ENCODE measurements at places on chromosomes 5 and 9. TPM values are rescaled to one million over a fixed set of nuclear protein-coding genes. Genes with fewer than 3 reads are reported as not detected.

Gene ENTPD2
- total RNA-seq: 0.46 TPM

Gene F12
- 1.0 TPM for total RNA-seq

Gene ARRDC3
- total RNA-seq: 90.8 TPM

Gene RANBP17
- 17.5 TPM for total RNA-seq

Gene IL9
- not detected for total RNA-seq

Gene HAND1
- total RNA-seq: not detected

Gene TARS1
- 237 TPM for total RNA-seq

Gene CDH10
- total RNA-seq: not detected

Gene SPATA6L
- total RNA-seq: 1.9 TPM

Gene C9
- not detected for total RNA-seq

Gene WNT8A
- total RNA-seq: not detected

Gene CA9
- total RNA-seq: not detected

Gene DOCK8
- not detected for total RNA-seq

Gene LCN12
- 1.4 TPM for total RNA-seq

Gene DRD1
- not detected for total RNA-seq

Gene FOXI1
- not detected for total RNA-seq

Gene SEMA5A
- total RNA-seq: 189 TPM

Gene FBP2
- not detected for total RNA-seq

Gene KIAA0825
- total RNA-seq: 5.0 TPM

Gene TMED7
- total RNA-seq: 109 TPM

Gene FBXL7
- 28.4 TPM for total RNA-seq

Gene ABLIM3
- total RNA-seq: 0.64 TPM

Gene MOB3B
- total RNA-seq: 7.6 TPM

Gene ZNF462
- 55.0 TPM for total RNA-seq

Gene DPM2
- total RNA-seq: 31.6 TPM

Gene PALM2AKAP2
- 25.3 TPM for total RNA-seq

Gene CCDC192
- total RNA-seq: not detected

Measured in osteocyte (in vitro differentiated cells).